Right lobe of liver (tissue), 6 donors: ENCODE measurements at places on chromosomes 7 and 10.

DNA sequence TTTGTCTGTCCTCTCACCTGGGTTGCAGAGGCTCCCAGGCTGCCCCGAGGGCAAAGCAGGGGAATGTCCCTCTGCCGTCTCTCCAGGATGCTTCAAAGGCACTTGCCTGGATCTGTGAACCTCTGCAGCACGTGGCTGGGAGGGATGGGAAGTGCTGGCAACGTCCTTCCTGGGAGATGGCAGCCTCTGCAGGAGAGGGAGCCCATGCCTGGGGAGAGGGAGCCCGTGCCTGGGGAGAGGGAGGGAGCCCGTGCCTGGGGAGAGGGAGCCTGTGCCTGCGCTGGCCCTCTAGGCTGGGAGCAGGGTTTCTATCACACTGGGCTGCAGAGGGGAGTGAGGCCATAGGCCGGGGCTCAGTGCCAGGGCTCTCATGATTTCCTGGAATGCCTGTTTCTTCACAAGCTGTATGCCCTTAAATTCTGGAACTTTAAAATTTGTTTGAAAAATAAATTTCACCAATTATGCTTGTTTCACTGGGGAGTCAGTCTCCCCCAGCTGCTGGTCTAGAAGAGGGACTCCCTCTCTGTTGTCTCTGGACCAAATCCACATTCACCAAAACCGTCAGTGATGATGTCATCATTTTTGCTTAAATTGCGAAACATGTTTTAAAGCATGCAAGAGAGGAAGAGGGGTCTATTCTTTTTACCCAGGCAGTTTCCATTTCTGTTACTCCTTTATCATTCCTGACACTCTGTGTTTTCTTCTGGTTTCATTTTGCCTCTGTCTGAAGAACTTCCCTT is 135.7 kb downstream of the DNAJB6 start:
- no peak for DNase-seq

DNA sequence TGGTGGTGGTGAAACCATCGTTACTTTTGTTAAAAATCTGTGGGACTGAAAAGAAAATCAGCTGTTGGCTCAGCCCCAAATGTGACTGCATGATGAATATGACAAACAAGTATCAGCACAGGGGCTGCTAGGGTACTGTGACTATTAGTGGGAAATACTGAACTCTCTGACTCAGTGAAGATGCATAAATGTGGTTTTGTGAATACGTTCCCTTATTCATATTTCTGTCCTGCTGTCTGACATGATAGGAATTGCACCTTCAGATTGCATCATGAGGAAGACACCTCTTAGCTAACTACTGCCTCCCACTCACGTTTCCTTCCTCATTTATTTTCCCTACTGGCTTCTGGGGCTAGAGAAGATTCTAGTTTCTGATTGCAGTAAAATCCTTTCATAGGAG is 1.4 kb downstream of the CLEC5A start:
- no peak for DNase-seq

GRCh38 chr10:101097881-101098280 is 33.2 kb upstream of the TLX1 start:
- DNase-seq: no peak

DNA sequence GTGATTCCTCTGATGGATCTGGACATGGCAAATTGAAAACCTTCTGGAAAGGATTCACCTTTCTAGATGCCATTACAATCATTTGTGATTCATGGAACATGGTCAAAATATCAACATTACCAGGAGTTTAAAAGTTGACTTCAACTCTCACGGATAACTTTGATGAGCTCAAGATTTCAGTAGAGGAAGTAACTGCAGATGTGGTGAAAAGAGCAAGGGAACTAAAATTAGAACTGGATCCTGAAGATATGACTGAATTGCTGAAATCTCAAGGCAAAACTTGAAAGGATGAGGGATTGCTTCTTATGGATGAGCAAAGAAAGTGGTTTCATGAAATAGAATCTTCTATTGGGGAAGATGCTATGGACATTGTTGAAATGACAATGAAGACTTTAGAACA is 293.6 kb downstream of the ARHGAP12 start:
- DNase-seq: no peak

DNA sequence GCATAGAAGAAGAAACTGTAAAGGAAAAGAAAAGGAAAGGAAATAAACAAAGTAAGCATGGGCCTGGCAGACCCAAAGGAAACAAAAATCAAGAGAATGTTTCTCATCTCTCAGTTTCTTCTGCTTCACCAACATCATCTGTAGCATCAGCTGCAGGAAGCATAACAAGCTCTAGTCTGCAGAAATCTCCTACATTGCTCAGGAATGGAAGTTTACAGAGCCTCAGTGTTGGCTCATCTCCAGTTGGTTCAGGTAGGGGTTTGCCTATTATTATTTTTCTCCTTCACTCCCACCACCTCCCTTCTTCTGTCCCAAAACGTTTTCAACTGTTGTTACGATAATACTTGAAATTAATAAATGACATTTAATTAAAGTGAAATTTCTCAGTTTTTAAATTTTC is 139.6 kb downstream of the MLLT10 start:
- DNase-seq: no peak

- no peak for DNase-seq
Observed at GRCh38 chr7:154985230-154985629, 17.7 kb downstream of the PAXIP1 start.

DNA sequence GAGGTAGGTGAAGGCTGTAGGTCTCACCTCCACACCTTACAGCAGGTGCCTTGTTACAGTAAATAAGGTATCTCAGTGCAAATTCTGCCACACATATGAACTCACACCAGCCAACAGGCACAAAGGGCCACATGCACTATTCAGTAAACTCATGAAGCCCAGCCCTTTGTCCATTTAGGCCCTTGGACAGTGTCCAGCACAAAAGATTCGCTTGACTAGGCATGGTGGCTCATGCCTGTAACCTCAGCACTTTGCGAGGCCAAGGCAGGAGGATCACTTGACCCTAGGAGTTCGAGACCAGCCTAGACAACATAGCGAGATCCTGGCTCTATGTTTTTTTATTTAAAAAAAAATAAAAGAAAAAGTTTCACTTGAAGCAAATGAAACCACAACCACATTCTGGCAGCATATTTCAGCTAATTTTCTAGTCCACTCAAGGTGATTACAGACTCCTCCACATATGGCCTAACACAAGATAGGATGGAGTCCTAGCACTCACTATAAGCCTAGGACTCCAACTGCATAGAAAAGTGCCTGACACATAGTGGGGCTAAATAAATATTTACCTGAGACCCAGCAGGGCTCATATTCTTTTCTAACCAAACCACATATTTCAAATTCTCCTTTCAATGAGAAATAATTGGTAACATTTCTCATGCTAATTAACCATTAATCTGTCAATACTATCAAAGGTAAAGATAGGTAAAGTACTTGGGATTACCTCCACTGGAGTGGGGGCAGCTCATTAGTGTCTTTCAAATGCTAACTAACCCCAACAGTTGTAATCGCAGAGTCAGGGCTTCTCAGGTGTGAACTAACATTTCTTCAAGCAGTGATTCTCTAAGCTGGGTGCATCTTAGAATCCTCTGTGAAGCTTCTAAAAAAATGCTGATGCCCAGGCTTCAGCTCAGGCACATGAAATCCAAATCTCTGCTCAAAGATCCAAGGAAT is 4.5 kb upstream of the ANKRD1 start:
- no peak for DNase-seq

GRCh38 chr7:26422761-26423160 is 131.1 kb downstream of the SNX10 start:
- DNase-seq: no peak

GRCh38 chr10:819326-819725 is 112.2 kb downstream of the LARP4B start:
- no peak for DNase-seq

GRCh38 chr10:3564346-3565002 is 220.5 kb downstream of the KLF6 start:
- DNase-seq: no peak

DNA sequence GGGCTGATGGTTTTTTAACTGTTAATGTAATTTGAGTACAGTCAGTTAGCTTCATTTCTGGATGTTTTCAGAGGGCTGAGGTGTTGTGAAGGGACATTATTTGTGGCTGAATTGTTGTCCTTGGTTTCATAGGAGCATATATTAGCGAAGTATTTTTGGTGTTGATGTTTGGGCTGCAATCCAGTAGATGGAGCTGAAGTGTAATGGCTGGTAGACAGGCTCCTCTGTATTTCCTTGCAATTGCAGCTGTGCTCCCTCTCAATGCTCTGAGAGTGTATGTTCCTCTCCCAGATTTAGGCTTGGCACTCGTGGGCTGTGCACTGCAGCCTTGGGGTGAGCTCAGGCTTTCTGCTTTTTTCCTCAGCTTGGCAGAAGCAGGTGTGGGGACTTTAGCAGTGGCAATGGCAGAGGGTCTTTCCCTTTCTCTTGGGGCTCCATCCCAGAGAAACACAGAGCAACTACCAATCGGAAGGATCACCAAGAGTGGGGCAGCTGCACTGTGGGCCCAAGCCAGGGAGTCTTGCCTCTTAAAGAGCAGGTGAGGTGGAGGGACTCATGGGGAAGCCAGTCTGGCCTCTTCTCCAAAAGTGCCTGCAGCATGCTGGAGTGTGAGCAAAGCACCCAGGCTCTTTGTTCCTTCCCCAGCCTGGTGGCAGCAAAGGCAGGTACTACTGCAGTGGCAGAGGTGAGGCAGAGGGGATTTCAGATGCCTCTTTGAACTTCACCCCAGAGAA is 544.4 kb downstream of the SH2D4B start:
- no peak for DNase-seq

- no peak for DNase-seq
Observed at GRCh38 chr10:5434017-5434753, 21.8 kb downstream of the NET1 start.

GRCh38 chr7:27784399-27785053 is 44.6 kb downstream of the TAX1BP1 start:
- no peak for DNase-seq

GRCh38 chr10:22581461-22581860 is 132.9 kb downstream of the PIP4K2A start:
- DNase-seq: no peak

DNA sequence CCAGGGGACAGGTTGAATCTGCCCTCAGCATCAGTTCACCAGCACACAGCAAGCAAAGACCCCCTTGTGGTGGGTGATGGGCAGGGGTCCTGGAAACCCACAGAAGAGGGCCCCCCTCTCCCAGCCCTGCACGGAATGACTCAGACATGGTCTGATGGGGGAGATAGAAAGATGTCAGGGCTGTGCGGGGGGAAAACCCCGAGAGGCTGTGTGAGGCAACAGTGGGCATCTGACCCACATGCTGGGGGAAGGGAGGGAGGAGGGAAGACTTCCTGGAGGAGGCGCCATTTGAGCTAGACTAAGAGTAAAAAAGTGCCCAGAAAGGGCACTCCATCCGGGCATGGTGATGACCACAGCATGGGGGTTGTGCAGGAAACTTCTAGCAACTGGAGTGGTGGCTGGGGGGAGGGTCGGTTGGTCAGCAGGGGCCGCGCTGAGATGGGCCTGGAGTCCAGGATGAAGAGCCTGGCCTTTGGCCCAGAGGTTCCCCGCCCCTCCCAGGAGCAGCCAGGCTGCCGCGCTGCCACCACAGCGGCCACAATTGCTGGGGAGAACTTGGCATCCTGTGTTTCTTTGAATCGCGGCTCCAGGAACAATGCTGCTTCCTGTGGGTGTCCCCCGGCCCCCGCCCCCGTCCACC is 2.5 kb downstream of the LFNG start:
- DNase-seq: no peak
